Bronchial smooth muscle cell (primary cell): ENCODE measurements at places on chromosomes 3 and 15. TPM values are rescaled to one million over a fixed set of nuclear protein-coding genes. Genes with fewer than 3 reads are reported as not detected.

The ITPKA gene
- 5.2 TPM in 2 replicates for total RNA-seq

The ANKRD28 gene
- 159 and 168 TPM in 2 replicates for total RNA-seq

The ARHGEF26 gene
- 0.09 and 0.95 TPM in 2 replicates for total RNA-seq

The TEX55 gene
- total RNA-seq = not detected in 2 replicates

The GABRB3 gene
- total RNA-seq = 0.16 and 0.26 TPM in 2 replicates

The ROBO2 gene
- 0.17 and 0.95 TPM in 2 replicates for total RNA-seq

The MKRN3 gene
- 0.09 and 0.32 TPM in 2 replicates for total RNA-seq

The CFAP100 gene
- total RNA-seq = not detected in 2 replicates

The DUOXA2 gene
- total RNA-seq = not detected in 2 replicates

The TBC1D23 gene
- total RNA-seq = 50.2 and 62.3 TPM in 2 replicates

The OXTR gene
- 0.09 and 0.32 TPM in 2 replicates for total RNA-seq

The DPPA2 gene
- total RNA-seq = not detected in 2 replicates

The CTXN2 gene
- total RNA-seq = not detected in 2 replicates

The ZNF80 gene
- not detected in 2 replicates for total RNA-seq

The PP2D1 gene
- total RNA-seq = not detected in 2 replicates

The SEMA5B gene
- total RNA-seq = not detected in 2 replicates

The MAP1A gene
- 42.0 and 53.7 TPM in 2 replicates for total RNA-seq

The KLHL6 gene
- total RNA-seq = under 0.01 TPM in 1 of 2 replicates, not detected in the other

The SLC15A2 gene
- total RNA-seq = under 0.01 and 0.43 TPM in 2 replicates

The ABCF3 gene
- total RNA-seq = 57.1 and 68.0 TPM in 2 replicates

The MRPS25 gene
- 13.1 and 15.6 TPM in 2 replicates for total RNA-seq

The TMEM207 gene
- not detected in 2 replicates for total RNA-seq

The IDH2 gene
- total RNA-seq = 24.0 and 37.2 TPM in 2 replicates

The SETD5 gene
- 29.2 and 36.8 TPM in 2 replicates for total RNA-seq

The ENTPD3 gene
- total RNA-seq = under 0.01 and 0.09 TPM in 2 replicates

The SLC28A1 gene
- not detected in 2 replicates for total RNA-seq

The ZPLD1 gene
- total RNA-seq = under 0.01 TPM in 2 replicates

The ZNF385D gene
- total RNA-seq = 1.1 and 1.5 TPM in 2 replicates

The LRRC49 gene
- total RNA-seq = 16.7 and 23.6 TPM in 2 replicates
